Aorta (tissue), 5 donors: ENCODE measurements at places on chromosomes 7 and 10. TPM values are rescaled to one million over a fixed set of nuclear protein-coding genes. Genes with fewer than 3 reads are reported as not detected.

PTPN20 gene
- 4.8 TPM for total RNA-seq

TMEM196 gene
- 0.30 TPM for total RNA-seq

HTR7 gene
- total RNA-seq = 3.1 TPM

- no peaks in the 10 kb centered on the region for H3K4me1 ChIP-seq
- no peak overlapping the region for H3K4me3 ChIP-seq
- no peaks in the 10 kb centered on the region for H3K36me3 ChIP-seq
Measured at GRCh38 chr10:62904281-62904875, 88.2 kb upstream of the EGR2 start.
